ENCODE measurements at places on chromosomes 16 and 17. TPM values are rescaled to one million over a fixed set of nuclear protein-coding genes. Genes with fewer than 3 reads are reported as not detected.

DNA sequence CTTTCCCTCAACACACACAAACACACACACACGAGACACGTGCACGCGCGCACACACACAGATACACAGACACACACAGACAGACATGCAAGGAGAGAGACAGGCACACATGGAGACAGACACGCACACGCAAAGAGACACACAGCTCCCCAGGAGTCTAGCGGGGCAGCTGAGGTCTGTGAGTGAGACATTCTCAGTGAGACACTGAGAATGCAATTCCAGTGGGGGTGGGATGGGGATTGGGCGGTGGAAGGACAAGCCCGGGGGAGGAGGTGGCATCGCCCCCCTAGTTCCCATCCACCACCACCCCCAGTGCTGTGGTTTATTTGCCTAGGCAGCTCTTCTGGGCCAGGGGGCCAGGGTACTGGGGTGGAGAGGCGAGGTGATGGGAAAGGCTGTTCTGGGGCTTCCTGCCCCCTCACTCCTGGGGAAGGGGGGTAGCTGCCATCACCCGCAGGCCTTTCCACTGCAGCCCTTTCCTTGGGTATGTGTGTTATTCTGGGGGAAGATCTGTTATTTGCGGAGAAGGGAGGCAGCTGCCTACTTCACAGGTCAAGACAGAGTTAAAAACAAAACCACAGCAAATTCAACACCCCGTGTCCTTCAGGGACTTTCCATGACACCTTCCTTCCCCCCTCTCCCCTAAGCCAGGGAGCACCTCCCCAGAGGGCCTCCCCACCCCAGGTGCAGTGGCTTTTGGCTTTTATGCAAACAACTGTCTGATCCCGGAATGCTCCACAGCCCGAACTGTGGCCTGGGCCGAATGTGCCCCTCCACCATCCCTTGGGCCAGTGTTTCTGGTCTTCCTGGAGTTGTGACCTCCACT, 18.0 kb downstream of the GRB7 start:
- no peak for DNase-seq

DNA sequence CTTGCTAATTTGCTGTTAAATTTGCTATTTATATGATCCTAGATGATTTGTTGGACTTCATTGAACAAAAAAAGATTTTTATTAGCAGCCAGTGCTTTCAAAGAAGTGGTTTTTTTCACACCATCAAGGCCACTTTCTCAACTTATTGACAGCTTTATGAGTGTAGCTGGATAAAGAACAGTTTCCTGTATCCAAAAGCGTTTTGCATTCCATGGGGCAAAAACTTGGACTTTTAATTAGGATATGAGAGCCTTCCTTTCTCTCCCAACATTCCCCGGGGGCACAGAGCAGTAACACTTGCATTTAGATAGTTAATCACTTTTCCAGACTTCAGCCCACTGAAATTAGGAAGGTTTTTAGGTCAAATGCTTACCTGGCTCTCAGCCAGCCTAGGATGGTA, 177.1 kb upstream of the ELAC2 start:
- no peak for DNase-seq

DNA sequence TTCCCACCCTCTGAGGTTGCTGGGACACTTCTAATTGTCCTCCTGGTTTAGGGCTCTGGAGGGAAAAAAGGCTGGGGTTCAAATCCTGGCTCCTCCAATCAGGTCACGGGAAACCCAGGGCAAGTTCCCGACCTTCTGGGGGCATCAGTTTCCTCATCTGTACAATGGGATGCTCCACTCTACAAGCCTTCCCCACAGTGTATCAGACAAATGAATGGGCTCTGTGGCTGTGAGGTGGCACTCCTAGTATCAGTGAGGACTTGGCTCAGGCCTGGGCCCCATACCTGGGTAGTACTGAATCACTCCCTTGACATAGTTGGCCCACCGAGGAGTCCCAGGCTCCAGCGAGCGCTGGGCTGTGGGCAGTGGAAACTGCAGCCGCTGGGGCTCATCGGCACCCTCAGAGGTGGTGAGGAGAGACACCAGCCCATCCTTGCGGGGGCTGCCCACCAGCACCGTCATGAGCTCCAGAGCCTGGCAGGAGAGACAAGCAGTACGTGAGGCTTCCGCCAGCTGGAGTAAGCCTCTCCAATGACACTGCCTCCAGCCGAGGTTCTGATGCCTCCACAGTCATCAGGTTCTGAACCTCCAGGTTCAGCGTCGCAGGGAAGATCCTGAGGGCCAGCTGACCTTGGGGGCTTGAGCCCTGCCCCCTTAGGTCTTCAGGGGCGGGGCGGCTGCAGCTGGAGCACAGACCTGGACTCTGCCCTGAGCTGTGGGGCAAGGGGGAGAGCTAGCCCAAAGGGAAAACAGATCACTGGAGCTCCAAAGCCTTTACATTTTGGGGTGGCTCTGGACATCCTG, 1.2 kb downstream of the GALK1 start:
- DNase-seq = peak; percentile 48

DNA sequence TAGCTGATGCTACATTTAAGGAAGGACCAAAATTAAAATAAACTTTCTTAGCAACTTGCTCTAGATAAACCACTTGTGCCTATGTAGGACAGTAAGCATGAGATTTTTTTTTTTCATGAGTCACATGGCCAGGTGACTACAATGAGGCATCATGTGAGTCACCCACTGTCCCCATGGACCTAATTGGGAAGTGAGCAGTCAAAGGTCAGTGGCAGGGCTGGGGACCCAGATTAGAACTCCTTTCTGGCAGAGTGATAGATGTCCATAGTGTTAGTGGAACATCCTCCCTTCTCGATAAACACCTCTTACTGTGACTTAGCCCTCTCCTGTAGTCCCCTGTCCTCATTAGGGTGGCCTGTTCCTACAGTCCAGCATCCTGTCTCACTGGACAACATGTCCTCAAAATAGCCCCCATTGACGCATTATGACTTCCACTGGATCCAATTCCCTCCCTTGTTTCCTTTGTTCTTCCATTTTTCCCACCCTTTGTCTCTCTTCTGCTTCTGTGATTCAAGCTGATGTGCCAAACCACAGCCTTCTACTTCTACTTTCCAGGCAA, 12.4 kb downstream of the ITGB3 start:
- peak; percentile 82 for DNase-seq

DNA sequence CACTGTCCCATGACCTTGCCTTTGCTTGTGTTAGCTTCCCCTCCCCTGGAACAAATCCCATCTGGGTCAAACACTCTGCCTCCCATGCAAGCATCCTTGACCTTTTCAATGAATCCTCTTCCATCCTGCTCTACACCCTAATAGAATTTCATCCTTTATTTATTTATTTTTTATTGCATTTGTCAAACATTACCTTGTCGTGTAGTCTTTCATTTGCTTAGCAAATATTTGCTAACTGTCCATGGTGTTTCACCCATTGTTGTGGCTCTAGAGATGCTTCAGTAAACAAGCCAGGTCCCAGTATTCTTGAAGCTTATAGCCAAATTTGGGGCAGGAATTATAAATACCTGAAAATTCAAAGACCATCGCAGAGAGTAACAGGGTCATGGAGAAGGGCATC, 51.0 kb upstream of the MRTFB start:
- no peak for DNase-seq

DNA sequence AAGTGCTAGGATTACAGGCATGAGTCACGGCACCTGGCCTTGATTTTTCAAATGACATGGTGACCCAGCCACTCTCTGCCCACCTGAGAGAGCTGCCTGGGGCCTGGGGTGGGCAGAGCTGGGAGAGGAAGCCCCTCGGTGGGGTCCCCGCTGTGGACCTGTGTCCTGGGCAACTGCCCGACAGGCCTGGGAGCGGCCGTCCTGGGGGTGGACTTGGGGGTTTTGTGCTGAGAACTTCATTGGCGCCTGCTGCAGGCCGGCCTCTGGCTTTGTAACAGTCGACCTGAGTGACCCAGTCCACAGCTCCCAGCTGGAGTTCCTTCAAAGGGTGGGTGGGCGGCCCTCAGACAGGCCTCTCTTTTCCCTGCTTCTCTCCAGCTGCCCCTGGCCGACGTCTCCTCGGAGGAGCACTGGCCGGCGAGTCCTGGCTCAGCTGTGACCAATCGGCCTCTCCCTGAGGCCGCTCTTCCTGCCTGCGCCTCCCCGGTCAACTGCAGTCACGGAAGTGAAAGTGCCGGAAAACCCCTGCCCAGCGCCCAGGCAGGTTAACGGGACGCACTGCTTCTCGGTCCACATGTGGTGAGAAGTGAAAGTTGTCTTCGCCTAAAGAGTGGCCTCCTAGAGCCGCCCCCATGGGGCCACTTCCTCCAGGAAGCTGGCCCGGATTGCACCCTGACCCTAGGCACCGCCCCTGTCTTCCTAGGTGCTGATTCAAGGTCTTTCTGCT, 5.5 kb downstream of the CBFA2T3 start:
- DNase-seq = no peak

DNA sequence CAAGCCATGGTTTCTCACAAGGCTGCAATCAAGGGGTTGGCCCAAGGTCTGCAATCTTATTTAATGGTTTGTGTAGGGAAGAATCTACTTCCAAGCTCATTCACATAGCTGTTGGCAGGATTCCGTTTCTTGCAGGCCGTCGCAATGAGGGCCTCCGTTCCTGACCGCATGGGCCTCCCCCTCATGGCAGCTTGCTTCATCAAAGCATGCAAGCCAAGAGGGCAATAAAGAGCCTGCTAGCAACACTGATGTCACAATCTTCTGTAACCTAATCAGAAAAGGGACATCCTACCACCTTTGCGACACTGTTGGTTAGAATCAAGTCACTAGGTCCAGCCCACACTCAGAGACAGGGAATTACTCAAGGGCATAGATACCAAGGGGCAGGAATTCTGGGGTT, 95.5 kb downstream of the CCT6B start:
- no peak for DNase-seq

- peak; percentile 38 for DNase-seq
Observed at GRCh38 chr17:32970281-32970680, 21.4 kb upstream of the SPACA3 start.

GRCh38 chr16:73713778-73714495, 582.7 kb upstream of the PSMD7 start:
- DNase-seq = peak; percentile 20

GRCh38 chr16:56425439-56425832, at the start of gene AMFR:
TSS of gene AMFR (minus strand) at chr16:56425545. CDS start at chr16:56425327, 218 bp downstream.
- peak; percentile 55 for DNase-seq

MILR1 gene
- not detected for total RNA-seq

DCAF7 gene
- total RNA-seq = 10.6 TPM

RHBDL3 gene
- not detected for total RNA-seq
